CD4-positive, alpha-beta T cell treated with Interleukin-6 at 100 ng/mL for 8 hours (primary cell): ENCODE measurements at places on chromosomes 1 and 21.

DNA sequence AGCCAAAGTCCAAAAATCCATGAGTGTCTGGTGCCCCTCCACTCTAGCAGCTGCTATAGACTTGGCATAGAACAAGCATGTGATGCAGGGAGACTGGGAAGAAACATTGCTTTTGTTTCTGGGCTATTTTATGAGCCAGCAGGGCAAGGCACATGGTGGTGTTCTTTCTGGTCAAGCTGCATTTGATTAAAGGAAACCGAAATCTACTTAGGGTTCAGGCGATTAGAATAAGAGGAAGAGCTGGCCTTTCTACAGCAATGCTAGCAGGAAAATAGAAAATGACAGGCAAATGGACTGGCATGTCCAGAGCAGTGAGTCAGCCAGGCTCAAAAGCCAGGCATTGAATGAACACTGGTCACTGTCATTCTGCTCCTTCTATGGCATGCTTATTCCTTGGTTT, 28.5 kb upstream of the ARHGAP29 start:
- no peak for DNase-seq

GRCh38 chr1:160428655-160429054, 28.3 kb downstream of the VANGL2 start:
- peak; percentile 46 for DNase-seq

DNA sequence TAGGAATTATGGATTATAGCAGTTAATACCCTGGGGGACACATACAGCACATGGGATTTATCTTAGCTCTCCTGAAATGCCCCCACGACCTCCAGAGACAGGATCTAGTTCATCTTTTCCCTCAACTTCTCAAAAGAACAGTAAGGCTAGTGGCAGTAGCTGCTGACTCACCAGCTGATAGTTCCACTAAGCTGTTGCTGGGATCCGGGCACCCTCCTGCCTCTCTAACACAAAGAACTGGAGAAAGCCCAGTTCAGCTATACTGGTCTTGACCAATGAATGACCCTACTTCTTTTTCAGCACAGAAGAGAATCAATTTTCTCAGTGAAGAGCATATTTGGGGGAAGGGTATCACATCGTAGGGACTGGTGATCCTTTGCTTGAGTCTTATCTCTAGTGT, 84.1 kb downstream of the PGBD5 start:
- no peak for DNase-seq

- DNase-seq: no peak
Observed at GRCh38 chr1:71783071-71783470, 499.3 kb downstream of the NEGR1 start.

- peak; percentile 62 for DNase-seq
Observed at GRCh38 chr1:18927654-18928272, 25.4 kb upstream of the ALDH4A1 start.

- DNase-seq: no peak
Observed at GRCh38 chr1:152071123-152071522, 17.7 kb downstream of the TCHHL1 start.
